ENCODE measurements at places on chromosomes 7 and 10.

DNA sequence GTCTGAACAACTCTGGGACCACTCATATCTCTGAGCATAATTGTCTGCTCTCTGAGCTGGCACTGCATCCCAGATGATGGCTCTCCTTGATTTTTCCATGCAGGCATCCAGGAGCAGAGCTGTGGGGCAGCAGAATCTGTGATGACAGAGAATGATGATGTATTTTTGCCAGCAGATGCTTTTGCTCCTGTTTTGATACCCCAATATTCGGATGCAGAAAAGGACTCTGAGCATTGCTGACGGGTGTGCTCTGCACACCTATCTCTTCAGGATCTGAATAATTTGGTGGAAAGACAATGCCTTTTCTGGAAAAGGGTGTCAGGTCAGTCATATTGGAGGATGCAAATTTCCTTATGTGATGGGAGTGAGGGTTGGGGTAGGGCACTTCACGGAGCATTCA is 735.9 kb downstream of the KCNMA1 start:
- no peak for DNase-seq

- DNase-seq, result peak; percentile 86
Observed at GRCh38 chr7:3092468-3092867, 48.8 kb upstream of the CARD11 start.

DNA sequence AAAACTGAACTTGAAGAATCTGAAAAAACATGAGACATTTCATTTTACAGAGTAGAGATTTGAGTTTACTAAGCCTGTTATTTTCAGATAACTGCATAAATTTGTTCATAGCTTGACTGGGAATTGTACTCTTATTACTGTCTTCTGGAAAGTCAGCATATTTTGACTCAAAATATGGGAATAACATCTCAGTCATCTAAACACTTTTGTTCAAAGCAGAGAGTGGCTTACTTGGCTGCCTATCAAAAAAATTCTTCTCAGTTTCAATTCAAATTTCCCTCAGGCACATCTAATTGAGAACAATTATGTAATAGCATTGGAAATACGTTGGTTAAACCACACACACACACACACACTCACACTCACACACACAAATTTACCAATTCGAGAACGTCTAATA is 384.6 kb downstream of the ARL4A start:
- DNase-seq, result no peak

GRCh38 chr7:81447351-81447952 is 322.4 kb downstream of the HGF start:
- DNase-seq, result no peak

GRCh38 chr7:601595-602340 is 82.1 kb upstream of the PDGFA start:
- DNase-seq, result peak; percentile 88

DNA sequence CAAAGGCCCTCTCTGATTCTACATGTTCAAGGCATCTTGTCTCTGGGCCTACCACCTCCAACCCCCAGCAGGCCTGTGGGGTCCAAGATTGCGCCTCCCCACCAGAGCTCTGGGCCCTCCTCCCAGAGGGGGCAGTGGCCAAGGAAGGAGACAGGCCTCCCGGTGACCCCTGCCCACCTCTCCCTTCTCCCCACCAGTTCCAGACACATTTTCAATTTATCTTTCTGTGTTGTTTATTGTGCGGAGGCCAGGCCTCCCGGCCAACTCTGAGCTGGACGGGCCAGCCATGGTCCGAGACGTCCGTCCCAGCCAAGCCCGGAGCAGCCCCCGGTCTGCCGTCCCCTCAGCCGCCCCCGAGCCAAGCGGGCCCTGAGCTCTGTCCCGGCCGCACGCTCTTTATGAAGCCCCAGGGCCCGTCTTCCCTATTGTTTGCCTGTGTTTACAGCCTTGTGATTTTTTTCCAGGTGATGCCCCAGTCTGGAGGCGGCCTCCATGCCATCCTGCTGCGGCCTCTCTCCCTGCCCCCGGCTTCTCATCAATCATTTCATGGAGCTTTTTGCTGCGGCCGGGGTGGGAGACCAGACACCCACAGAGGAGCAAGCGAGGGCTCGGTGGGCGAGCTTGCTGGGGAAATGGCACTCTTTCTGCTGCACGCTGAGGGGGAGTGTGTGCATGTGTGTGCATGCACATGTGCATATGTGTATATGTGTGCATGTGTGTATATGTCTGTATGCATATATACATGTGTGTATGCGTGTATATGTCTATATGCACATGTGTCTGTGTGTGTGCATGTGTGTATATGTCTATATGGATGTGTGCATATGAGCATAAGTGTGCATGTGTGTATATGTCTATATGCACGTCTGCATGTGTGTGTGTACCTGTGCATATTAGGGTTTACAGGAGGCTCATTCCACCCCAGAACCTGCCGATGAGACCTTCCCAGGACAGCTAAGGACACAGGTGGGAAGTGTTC is 52.7 kb upstream of the ELN start:
- no peak for DNase-seq

- no peak for DNase-seq
Observed at GRCh38 chr7:141497391-141497790, 53.8 kb upstream of the AGK start.

GRCh38 chr7:138204285-138204981 is 128.2 kb downstream of the AKR1D1 start:
- DNase-seq, result no peak

- no peak for DNase-seq
Observed at GRCh38 chr7:137454767-137455166, 111.2 kb upstream of the PTN start.

DNA sequence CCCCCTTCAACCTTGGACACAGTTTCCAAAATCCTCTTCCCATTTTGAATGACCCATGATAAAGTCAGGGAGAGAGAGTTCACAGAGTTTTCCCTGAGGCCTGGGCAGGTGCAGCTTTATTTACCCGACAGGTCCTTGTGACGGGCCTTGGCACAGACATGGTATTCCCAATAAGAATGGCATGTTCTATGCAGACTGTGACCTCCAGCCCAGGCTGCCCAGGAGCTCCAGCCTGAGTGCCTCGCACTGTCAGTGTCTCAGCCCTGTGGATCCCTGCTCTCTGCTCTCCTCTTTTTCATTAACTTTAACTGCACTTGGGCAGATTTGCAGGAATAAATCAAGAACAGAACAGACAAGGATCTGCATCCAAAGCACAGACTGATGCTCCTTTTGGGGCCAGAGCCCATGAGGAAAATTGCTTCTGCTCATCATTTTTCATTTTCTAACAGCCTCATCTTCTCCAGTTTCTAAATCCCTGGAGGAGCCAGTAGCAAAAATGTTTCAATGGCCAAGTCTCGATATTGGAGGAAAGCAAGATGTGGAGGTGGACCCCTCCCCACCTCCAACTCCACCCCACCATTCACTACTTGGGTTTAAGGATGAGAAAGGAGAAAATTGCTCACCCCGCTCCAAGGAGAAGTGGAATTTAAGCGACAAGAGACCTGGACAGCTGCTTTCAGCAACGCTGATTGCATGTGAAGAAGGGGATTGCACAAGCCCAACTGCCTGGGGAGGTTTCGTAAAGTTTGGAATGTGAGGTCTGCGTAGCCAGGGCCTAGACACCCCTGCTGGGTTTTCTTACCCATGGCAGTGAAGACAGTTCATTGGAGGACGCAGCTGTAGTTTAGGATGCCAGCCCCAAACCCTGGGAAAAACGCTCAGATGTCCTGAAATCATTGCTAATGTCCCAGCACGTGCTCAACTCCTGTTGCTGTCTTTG is 225.9 kb downstream of the WDR11 start:
- DNase-seq, result no peak

GRCh38 chr10:124510759-124511158 is 49.1 kb downstream of the LHPP start:
- DNase-seq, result no peak

GRCh38 chr10:69866688-69867461 is 65.2 kb downstream of the COL13A1 start:
- no peak for DNase-seq

GRCh38 chr7:401495-401894 is 111.5 kb downstream of the FOXL3 start:
- no peak for DNase-seq

- DNase-seq, result no peak
Observed at GRCh38 chr7:96521068-96521894, 188.4 kb downstream of the SEM1 start.

DNA sequence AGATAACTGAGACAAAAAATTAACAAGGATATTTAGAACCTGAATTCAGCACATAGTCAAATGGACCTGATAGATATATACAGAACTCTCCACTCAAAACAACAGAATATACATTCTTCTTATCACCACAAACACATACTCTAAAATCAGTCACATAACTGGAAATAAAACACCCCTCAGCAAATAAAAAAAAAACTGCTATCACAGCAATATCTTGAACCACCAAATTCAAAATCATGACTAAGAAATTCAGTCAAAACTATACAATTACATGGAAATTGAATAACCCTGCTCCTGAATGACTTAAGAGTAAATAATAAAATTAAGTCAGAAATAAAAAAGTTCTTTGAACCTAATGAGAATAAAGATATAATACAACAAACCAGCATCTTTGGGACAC is 30.0 kb upstream of the ZNF722 start:
- no peak for DNase-seq

DNA sequence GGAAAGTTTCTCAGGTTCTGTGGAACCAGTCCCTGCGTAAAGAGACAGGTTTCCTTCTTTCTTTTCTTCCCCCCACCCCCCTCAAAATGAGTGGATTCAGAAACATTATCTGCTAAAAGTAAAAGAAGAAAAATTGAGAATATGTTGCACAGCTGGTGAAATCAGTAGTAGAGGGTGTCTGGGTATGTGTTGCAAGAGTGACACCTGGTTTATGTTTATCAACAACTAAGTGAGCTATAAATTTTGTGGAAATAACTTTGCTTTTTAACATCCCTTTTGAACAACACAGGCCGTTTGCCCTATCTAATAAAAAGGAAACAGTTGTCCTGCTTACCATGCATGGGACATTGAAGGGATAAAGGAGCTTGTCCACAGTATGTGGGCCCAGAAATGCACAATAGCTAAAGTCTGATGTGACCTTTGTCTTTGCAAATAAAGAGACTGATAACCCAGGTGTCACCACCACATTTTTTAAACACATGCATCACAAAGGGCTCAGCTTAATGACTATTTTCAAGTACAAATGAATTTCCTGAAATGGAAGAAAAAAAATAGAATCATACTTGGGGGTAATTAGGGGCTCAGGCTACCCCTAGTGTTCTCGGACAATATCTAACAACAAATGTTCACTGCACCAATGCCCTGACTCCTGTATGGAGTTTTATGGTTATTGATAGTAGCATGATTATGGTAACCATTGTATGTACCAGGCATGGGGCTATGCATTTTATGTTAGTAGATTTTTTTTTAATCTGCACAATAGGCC is 221.7 kb upstream of the TCF7L2 start:
- no peak for DNase-seq

DNA sequence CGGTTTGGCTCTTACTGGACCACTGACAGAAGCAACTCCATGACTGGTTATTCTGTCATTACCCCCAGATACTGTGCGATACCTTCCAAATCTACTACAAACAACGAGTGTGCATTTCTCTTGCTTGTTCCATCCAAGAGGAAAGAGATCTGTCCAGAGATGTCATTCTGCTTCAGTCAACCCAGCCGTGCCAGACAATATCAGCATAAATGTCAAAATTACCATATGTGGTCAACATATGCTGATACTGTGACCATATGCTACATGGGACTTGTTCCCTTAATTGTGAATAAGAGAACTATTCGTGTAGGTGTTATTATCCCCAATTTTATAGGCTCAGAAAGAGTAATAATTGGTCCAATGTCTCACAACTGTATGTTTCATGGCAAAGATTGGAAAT is 143.2 kb upstream of the PRSS1 start:
- DNase-seq, result no peak

DNA sequence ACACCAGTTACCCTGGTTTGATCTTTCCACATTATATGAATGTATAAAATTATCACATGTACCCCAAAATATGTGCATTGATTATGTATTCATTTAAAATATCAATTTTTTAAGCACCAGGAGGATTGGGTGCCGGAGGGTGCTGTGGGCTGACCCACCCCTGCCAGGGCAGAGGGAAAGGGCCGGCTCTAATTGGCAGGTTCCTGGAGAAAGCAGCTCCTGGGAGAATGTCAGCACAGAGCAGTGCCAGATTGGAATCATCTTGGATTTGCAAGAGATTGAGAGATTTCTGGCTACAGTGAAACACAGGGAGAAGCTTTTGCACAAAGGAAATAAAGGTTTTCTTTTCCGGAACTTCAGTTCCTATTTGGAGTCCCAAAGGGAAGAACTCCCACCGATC is 264.4 kb upstream of the TCERG1L start:
- DNase-seq, result no peak

GRCh38 chr7:79876848-79877252 is 257.8 kb upstream of the GNAI1 start:
- DNase-seq, result no peak

GRCh38 chr7:55303220-55303619 is 61.9 kb upstream of the LANCL2 start:
- no peak for DNase-seq

GRCh38 chr10:26855186-26855585 is 5.6 kb downstream of the ABI1 start:
- no peak for DNase-seq

DNA sequence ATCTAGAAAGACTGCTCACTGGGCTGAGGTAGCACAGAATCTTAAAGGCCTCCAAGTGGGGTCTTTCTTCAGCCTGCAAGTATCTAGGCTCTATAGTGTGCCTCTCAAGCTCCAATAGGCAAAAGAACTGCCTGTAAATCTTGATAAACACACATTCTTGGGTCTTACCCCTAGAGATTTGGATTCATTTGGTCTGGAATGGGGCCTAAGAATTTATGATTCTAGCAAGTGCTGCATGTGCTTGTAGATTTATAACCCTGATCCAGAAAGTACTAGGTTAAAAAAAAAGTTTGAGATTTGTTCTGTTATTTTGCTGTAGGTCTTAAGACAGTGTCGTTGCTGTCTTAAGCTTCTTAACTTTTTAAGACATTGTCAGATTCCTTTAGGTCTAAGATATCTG is 74.1 kb downstream of the RALA start:
- DNase-seq, result no peak

DNA sequence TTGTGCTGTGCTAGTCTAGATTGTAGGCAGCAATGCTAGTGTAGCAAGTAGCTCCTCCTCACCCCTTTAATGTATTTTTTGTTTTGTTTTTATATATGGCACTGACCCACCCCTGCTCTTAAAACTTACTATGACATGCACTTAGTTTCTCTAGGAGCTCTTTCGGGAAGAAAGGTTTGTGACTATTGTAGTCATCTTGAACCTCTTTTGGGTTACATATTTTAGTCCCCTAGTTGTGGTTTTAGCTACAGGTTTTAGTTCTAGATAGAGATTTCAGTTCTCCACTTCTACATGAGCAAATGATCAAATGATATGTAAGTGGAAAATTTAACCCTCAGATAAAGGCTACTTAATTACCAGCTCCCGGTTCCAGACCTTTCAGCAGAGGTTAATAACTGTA is 14.9 kb downstream of the MINPP1 start:
- peak; percentile 46 for DNase-seq
